Nephron progenitor cell (in vitro differentiated cells): ENCODE measurements at places on chromosomes 1 and 21.

DNA sequence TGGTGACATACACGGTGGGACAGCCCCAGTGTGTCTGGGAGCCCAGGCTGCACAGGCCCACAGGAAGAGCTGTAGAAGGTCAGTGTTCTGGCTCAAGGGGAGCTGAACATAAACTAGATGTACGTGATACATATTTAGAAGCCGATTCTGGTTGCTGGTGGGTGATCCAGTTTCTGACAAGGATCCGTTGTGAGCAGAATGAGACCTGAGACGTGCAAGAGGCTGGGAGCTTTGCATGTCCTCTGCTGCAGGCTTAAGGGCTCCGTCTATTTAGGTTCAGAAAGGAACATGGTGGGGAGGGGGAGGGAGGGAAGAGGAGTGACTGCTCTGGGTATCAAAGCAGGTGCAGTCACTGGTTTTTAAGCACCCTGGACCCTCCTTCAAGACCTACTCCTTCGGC, 18.6 kb downstream of the LRRC38 start:
- no peak for DNase-seq

DNA sequence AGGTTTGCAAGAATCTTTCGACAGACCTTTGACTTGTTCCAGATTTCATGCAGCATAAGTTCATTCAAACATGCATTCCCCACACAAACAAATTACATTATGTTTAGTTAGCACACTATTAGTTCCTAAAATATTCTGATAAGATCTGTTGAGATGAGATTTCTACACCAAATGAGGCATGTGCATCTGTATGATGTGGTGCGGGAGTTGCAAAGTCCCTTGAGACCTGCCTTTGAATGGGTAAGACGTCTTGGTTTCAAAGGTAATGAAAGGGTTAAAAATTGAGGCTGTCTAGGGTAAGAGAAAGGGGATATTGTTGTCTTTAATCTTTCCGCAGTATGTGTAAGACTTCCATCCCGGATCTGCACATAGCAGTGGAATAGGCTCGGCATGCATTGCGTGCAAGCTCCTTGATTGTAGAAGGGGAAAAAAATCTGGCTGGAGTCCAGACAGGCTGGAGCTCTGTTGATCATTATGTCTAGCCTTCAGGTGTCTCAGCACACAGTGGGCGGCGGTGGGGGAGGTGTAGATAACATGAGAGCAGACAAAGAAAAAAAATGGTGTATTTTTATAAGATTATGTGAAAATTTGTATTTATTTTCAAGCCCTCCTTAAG, 296.6 kb downstream of the PTPRC start:
- peak; percentile 11 for DNase-seq

- DNase-seq = no peak
These were observed 149.2 kb upstream of the TMEM51 start for GRCh38 chr1:15004396-15004795.

DNA sequence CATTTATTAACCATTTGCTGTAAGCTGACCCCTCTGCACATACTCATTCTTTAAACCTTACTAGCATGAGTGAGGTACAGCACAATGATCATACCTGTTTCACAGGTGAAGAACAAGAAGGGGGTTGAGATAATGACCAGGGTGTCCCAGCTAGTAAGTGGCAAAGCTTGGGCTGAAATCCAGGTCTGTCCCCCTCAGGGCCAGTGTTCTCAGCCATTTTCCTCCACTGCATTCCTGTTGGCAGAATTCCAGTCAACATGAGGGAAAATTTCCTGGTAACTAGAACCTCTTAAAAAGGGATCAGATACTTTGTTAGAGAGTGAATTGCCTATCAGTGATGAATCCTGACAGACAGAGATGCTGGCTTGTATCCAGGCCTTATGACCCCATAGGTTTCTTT, 48.1 kb downstream of the SPATA46 start:
- no peak for DNase-seq

GRCh38 chr1:31180338-31180737, 59.3 kb downstream of the NKAIN1 start:
- DNase-seq = no peak

DNA sequence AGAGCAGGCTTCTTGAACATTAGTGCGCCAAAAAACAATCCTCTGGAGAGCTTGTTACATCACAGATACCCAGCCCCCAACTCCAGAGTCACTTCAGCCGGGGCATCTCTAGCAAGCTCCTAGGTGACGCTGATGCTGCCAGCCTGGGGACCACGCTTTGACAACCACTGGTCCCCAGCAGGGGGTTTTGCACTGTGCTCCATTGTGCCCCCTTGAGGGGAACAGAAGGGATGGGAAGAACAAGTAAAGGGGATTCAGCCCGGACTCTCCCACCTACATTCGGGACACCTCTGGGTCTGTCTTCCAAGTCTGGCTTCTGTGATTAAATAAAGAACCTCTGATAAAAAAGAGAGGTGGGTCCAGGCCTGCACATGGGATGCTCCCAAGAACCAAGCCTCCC, 60.4 kb downstream of the ATP5PO start:
- DNase-seq = no peak

DNA sequence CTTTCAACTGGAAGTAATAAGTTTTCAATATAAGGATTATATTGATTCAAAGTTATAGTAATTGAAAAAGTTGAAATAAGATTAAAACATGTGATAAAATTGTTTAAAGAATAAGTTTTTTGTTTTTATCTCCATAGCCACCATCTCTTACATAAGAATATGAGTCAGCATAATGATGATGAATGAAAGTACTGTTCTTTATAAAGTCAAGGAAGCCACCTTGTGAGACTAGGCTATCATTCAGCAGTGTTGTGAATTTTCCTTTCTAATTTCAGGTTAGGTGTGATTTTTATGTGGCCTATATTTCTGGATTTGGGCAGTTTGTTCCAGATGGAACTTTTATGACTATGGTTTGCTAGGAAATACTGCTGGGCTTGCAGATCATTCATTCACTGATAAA, 22.4 kb upstream of the ASB17 start:
- DNase-seq = no peak

- DNase-seq = no peak
These were observed 722 bp upstream of the SLC19A2 start for GRCh38 chr1:169486281-169487051.

DNA sequence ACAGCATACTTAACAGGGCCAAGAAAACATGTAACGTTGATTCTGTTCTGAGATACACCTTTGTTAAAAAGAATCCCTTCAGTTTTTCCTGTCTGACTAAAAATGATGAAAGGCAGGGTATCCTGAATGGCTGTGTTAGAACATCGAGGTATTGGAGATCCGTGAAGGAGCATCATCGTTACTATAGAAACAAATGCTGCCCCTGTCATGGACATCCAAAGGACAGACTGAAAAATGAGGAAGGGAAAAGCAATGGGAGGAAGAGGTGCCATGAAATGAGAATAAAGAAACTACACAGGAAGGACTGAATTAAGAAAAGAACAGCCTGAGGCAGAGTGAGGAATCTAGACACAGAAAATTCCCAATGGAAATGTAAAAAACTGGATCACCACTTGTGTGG, 257.9 kb downstream of the PDE4B start:
- DNase-seq = no peak

- DNase-seq = no peak
These were observed 123.4 kb downstream of the KCNK1 start for GRCh38 chr1:233737341-233737740.
